ENCODE measurements at places on chromosomes 12 and 14.
A peak's percentile ranks its signal among the peaks of the same experiment; 100 is the strongest.

DNA sequence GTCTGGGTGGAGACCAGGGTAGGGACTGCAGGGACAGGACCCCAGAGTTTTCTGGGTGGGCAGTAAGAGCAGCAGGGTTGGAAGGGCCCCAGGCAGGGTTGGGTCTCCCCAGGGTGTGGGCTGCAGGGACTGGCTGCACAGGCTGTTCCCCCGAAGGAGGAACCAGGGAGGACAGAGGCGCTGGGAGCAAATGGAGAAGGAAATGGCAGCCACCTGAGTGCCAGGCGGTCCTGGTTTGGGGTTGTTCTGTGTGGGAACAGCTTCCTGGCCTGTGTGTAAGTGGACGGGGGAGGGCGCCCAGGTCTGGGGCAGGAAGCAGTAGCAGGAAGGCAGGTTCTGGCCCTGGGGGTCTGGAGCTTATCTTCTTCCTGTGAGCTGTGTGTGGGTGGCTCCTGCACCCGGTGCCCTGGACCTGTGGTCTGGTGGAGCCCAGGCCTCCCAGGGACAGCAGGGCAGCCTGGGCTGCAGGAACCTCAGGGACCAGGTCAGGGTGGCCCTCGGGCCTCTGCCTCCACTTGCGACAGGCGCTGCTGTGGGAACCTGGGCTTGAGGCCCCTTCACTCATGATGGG is 372.8 kb downstream of the TMEM121 start:
- no peak for ATAC-seq

GRCh38 chr14:42200957-42201356 is 594.3 kb downstream of the LRFN5 start:
- no peak for ATAC-seq

DNA sequence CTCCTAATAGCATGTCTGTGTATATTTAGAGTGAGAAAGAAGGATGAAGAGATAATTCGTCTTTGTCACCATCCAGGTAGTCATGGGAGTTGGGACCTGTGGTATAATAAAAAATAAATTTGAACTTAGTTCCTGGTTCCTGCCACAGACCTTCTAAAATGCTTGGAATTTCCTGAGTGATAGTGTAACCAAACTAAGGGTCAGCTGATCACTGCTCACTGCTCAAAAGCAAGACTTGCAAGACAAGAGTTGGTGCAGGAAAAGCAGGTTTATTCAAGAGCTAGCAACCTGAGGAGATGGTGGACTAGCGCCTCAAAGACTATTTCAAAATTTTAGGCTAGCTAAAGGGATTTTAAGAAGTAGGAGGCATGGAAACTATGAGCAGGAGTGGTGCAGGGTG is 19.1 kb downstream of the ANG start:
- ATAC-seq: no peak

- ATAC-seq: no peak
Observed at GRCh38 chr12:31491241-31491794, 99.6 kb downstream of the DENND5B start.

DNA sequence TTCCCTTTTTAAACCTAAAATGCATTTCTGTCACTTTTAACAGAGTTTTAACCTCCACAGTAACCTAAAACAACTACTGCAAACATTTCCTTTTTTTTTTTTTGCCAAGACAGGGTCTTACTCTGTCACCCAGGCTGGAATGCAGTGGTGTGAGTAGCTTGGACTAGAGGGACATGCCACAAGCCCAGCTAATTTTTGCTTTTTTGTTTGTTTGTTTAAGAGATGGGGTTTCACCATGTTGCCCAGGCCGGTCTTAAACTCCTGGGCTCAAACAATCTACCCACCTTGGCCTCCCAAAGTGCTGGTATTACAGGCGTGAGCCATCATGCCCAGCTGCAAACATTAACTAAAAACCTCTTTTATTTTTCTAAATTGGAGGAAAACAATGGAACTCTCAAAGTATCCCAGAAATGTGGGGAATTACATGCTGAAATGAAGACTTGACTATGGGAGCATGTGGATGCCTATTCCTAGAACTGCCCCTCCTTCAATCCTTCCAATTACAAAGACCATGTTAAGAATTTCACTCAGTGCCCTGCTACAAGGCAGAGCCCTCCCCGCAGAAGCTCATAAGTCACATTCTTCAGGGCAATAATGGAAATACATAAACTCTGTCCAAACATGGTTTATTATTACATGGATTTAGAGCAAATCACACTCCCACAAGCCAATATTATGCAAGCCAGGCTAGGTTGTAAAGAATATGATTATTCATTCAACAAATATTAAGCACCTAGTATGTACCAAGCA is 66.9 kb downstream of the C12orf56 start:
- ATAC-seq: no peak

- peak; percentile 75 for ATAC-seq
Observed at GRCh38 chr12:65756956-65757511, 67.2 kb upstream of the HMGA2 start.

- ATAC-seq: no peak
Observed at GRCh38 chr12:103272949-103273348, 222.8 kb downstream of the C12orf42 start.
